RPMI8226 (cell line): ENCODE measurements at places on chromosomes 6 and 20.

- no peak for DNase-seq
Measured at GRCh38 chr6:13420269-13420668, 67.1 kb downstream of the GFOD1 start.

- no peak for DNase-seq
Measured at GRCh38 chr6:56073761-56074160, 173.6 kb downstream of the COL21A1 start.

DNA sequence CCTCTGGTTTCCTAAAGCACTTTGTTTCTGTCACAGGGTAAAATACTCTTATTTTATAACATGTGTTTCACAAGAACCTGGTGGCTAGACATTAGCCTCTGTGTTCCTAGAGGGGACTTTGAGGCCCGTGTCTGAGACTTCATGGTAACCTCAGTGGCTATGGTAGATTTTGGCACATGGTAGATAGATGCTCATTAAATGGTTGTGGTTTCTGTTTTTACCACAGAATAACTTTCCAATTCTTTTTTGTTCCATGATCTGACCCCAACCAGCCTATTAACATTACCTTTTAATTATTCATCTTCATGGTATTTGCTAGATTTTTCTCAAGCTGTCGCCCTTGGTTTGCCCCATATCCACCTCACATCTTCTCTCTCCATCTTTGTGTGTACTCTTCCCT is 34.3 kb downstream of the CCN2 start:
- DNase-seq = no peak

DNA sequence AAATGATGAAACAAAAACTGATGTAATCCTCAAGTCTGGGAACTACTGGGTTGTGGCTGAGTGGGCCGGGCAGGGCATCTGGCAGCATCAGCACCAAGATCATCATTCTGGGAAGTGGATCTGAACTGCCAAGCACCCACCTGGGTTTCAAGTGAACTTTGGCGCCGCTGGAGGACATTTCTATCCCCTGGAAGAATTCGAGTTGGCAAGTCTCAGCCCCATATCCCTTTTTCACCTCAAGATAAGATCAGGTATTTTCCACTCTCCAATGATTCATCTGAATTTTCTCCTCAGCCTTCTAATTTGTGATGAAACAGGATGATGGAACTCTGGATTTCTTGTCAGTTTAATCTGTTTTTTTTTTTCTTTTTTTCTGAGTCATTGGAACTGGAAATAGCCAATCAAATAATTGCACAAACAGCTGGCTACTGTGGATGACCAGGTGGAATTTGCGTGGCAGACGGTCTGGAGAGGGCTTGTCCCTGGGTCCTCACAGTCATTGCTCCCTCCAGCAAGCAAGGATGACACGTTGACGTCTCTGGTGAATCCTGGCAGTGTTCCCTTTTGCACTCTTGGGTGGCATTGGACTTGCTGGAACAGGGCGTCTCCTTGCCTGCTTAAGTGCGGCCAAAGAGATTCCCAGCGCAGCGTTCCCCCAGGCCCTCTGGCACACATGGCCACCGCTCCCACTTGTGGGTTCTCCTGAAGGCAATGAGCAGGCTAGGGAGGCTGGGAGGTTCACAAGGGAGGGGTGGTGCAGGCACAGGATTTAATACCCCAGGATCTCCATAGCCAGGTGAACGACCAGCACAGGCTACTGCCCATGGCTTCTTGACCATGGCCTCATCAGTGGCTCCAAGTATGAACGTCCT is 80.4 kb downstream of the DHX35 start:
- DNase-seq = no peak

DNA sequence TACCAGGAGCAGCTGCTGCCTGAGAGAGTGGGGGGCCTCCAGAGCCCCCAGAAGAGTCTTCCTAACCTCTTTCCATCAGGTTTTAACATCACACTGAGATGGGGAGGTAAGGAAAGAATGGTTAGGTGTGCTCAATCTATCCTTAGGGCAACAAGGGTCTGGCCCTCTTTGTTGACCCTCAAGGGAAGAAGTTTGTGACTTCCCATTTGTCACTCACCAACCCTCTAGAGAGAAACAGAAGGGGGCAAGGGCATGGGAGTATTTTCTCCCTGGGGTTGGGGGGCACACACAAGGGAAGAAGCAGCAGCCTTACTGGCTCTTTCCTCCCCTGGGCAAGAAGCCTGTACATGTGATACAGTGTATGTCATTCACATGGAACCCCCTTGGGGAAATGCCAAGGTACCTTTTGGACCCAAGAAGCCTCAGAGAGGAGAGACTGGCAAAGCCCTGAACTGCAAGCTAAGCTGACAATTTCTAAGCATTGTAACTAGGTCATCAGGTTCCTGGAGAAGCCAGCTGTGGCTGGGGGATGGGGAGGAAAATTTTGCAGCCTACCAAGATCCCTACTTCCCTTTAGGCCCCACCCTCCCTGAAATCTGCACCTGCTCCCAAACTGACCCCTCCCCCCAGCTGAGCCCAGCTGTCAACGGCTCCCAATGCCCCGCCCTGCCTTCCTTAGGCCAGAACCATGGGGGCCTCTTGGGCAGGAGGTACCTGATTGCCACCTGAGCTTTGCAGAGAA is 14.5 kb downstream of the BCL2L1 start:
- peak; percentile 97 for DNase-seq

DNA sequence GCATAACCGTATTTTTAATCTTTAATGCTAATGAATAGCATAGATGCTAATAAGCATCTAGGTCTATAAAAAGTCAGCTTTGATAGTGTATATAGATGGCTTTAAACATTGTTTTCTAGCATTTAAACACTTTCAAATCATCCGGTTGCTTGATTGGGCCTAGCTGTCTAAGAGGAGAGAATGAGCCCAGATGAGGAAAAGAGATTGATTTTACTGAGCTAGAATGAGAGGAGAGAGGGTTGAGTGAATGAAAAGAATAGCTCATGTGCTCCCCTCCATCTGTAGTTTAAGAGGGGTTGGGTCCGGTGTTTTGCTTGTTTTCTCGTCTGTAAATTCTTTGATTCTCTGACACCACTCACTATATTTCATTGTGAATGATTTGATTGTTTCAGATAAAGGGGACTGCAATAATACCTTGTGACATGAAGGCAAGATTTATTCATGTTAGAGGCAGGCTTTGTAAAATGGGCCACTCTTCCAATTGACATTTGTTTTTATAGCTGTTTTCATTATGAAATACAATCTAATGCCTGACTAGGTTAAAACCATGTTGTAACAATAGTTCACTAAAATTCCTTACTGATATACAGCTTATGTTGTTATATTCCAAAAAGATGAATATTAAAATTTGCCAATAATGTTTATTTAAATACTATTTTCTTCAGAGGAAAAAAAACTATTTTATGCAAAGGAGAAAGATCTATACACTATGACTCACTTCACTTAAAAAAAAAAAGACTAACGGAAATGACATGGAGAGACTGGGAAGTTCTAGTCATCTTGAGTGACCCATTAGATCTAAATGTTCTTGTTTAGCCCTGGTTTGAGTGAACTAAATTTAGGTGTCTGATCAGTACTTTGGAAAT is 3.2 kb downstream of the PTPN1 start:
- no peak for DNase-seq

GRCh38 chr6:111563581-111563980 is 42.1 kb downstream of the TRAF3IP2 start:
- no peak for DNase-seq

- no peak for DNase-seq
Measured at GRCh38 chr6:140201787-140202458, 827.5 kb upstream of the CITED2 start.

DNA sequence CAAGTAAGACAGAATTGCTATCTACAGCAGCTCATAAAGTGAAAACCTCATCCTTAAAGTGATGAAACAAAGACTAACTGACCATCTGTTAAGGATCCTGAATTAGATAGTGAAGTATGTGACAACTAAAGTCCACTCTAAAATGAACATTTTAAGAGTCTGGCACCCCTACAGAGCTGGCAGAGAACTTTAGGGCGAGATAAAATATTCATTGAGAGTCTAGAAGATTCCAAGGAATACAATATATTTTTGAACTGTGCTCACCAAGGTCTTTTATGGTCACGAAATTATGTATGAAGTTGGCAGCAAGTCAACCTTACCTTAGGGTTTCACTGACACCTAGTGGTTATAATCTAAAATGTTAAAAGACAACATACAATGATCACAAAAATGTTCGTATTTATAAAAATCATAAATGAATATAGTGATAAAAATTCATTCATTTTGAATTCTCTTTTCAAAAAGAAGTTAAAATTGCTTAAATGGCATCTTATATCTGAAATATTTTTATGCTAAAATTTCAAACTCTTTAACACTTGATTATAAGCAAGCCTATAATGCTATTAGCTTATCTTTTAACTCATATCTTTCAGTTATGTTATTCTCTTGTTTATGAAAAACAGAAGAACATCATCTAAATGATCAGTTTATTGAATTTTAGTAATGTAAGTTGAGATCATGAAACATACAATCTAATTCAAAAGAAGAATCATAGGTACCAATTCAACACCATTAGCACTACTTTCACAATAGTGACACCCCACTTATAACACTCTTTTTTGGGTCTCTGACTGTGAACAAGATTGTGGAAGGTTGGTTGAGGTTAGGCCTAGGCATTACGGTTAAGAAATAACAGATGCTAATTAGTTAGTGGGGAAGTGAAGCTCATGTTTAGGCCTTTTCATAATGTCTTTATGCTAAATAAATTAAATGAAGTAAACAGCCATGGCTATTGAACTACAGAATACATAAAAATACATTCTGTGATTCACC is 27.5 kb downstream of the RSPH3 start:
- peak; percentile 33 for DNase-seq

- DNase-seq = no peak
Measured at GRCh38 chr6:89583559-89583958, 55.0 kb downstream of the LYRM2 start.

GRCh38 chr6:43339168-43339567 is 30.3 kb downstream of the ZNF318 start:
- no peak for DNase-seq

GRCh38 chr6:37625591-37626374 is 71.9 kb downstream of the MDGA1 start:
- DNase-seq = no peak

DNA sequence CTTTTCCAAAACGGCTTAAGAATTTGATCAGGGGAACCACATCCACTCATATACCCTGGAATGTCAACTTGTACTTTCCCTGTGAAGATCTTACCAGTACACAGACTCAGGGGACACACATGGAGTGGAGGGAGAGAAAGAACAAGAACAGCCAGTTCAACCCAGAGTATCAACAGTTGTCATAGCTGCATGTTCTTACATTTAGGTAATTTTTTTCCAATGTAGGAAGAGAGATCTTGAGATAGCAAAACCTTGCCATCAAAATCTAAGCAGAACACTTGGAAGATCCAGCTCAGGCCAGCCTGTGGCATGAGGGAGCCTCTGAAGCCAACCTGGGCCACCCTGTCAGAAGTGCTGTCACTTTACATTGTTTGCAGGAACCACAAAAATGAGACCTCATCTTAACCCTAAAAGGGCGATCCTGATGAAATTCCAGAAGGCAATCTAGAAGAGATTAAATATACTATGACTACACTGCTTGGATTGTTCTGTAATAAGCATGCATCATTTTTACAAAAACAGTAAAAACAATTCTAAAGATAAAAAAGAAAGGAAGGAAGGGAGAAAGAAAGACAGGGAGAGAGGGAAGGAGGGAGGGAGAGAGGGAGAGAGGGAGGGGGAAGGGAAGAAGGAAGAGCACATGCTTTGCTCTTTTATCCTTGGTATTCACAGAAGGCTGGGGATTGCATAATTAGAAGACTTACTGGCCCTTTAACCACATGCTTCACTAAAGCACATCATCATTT is 124.7 kb upstream of the TCF21 start:
- DNase-seq = no peak

DNA sequence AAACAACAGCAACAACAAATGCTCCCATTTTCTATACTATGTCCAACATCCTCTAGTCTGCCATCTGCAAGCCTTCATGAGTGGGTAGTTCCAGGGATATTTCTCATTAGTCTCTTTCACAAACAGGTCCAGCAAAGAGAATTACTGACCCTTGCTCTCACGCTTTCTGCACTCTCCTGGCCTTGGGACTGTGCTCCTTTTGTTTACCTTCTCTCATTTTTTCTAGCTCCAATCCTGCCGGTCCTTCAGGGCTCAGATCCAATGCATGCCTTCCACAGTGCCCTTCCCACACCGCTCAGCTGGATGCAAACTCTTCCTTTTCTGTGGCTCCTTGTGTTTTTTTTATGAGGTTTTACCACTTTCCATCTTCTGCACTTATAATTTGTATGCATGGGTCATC is 47.2 kb downstream of the ADTRP start:
- DNase-seq = no peak

- peak; percentile 85 for DNase-seq
Measured at GRCh38 chr6:32968867-32969684, 682 bp downstream of the BRD2 start.

GRCh38 chr6:44133003-44133931 is 5.9 kb downstream of the TMEM63B start:
- no peak for DNase-seq

DNA sequence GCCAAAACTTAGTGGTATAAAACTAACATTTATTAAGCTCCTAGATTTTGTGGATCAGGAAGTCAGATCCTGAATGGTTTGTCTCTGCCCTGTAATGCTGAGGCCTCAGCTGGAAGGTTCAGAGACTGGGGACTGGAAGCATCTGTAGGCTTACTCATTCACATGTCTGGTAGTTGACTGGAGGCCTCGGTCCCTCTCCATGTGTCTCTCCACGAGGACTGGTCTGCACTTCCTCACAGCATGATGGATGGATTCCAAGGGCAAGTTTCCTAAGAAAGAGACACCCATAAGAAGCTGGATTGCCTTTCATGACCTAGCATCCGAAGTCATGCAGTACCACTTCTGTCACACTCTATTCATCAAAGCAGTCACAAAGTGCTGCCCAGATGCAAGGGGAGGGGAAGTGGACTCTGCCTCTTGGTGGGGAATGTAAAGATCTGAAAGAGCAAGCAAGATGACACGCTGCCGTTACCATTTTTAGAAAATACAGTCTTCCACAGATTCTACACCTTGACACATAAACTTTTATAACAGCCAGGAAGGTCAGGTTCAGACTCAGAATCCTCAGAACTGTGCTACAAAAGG is 17.2 kb upstream of the MDGA1 start:
- no peak for DNase-seq

- DNase-seq = no peak
Measured at GRCh38 chr6:64996301-64996700, 710.7 kb downstream of the EYS start.

GRCh38 chr6:70124443-70124842 is 178.4 kb downstream of the COL9A1 start:
- no peak for DNase-seq

- no peak for DNase-seq
Measured at GRCh38 chr6:135647521-135647920, 150.0 kb upstream of the AHI1 start.

- DNase-seq = peak; percentile 21
Measured at GRCh38 chr6:62775427-62776022, 435.7 kb upstream of the FKBP1C start.
